Neural crest cell (in vitro differentiated cells): ENCODE measurements at places on chromosomes 6 and 20.

GRCh38 chr6:73800997-73801396, 105.0 kb downstream of the CD109 start:
- no peak for DNase-seq

DNA sequence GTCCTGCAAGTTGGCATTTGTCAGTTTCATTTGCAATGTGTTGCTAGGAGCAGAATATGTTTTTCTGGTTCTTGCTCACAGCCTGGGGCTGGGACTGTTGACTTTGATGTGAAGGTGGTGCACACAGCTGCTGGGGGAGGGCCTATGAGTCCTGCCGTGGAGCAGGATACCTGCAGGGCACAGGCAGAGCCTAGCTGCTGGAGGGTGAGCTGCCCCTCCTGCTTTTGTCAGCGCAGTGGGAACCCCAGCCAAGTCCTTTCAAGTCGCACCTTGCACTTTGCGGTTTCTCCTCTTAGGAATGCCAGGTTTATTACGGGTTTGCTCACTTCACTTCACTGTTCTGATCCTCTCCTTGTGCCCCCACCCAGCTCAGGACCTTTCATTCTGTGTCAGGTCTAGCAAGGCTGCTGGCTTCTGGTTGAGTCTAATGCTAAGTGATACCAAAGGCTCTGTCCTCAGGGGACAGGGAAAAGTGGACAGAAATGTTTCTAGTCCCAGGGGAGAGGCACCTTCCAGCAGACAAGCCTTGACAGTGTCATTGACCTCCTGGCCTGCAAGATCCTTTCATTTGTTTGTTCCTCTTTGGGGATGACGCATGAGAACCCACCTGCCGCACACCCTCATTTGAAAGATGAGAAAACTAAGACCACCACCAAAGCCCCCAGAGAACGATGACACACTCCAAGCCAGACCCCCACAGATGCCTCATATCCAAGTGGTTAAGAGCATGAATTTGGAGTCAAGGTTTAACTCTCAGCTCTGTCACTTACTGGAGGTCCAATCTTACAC, 2.7 kb upstream of the SPO11 start:
- no peak for DNase-seq

- DNase-seq = no peak
Observed at GRCh38 chr6:41935193-41935574, 6.4 kb downstream of the CCND3 start.

GRCh38 chr20:60506061-60506460, 547.8 kb downstream of the CDH26 start:
- DNase-seq = no peak

- DNase-seq = no peak
Observed at GRCh38 chr20:13771853-13772453, 12.8 kb downstream of the ESF1 start.
